ENCODE measurements at places on chromosomes 1 and 21.
A peak's percentile ranks its signal among the peaks of the same experiment; 100 is the strongest.

DNA sequence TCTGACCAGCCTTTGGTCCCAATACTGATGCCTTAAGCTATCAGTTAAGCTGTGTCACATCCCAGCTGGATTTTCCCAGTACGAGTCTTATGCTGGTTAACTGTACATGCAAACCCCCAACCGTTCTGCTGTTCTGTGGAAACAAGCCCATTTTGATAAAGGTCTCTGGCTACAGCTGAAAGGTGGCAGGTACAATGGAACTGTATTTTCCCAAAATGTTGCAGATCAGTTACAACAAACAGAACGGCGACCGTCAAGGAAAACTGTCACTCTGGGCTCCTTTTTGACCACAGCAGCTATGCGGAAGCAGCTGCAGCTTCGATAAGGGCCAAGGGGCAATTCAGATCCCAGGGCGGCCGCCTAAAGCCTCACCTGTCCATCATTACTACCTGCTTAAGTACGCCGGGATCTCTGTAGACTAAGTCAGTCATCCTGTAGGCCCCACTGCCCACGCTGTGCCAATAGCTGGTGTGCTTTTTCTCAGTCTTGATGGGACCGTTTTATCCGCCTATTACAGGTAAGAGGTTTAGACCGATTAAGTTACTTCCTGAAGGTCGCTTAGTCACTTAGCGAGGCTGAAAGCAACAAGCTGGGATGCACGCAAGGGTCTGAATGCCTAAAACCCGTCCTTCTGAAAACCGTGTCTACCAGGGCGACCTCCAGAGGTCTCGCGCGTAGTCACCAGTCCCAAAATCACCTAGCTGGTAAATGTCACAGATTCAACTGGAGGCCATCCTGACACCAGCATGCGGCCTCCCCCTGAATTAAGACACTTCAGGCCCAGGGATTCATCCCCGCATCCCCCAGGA is 11.1 kb upstream of the RAB42 start:
- DNase-seq, result peak; percentile 38

GRCh38 chr1:89112871-89113613 is 12.9 kb downstream of the GBP2 start:
- no peak for DNase-seq

DNA sequence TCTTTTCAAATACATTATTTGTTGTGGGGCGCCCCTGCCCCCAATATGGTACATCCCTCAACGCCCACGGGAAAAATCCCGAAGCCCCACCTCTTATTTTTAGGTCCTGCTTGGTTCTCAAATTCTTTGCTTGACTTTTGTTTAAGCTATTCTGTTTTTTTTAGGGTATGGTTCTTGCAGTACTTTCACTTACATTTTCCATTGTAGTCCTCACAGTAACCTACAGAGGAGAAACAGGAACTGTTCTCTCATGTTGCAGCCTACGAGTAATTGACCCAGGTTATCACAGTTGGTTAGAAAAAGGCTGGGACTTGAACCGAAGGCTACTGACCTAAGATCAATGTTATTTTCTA is 697 bp upstream of the C21orf91 start:
- DNase-seq, result no peak

GRCh38 chr1:92817986-92818764 is 13.7 kb upstream of the RPL5 start:
- DNase-seq, result no peak

- no peak for DNase-seq
Measured at GRCh38 chr1:70528590-70529333, 117.7 kb downstream of the CTH start.

GRCh38 chr1:51061231-51061918 is 40.7 kb upstream of the C1orf185 start:
- DNase-seq, result no peak

DNA sequence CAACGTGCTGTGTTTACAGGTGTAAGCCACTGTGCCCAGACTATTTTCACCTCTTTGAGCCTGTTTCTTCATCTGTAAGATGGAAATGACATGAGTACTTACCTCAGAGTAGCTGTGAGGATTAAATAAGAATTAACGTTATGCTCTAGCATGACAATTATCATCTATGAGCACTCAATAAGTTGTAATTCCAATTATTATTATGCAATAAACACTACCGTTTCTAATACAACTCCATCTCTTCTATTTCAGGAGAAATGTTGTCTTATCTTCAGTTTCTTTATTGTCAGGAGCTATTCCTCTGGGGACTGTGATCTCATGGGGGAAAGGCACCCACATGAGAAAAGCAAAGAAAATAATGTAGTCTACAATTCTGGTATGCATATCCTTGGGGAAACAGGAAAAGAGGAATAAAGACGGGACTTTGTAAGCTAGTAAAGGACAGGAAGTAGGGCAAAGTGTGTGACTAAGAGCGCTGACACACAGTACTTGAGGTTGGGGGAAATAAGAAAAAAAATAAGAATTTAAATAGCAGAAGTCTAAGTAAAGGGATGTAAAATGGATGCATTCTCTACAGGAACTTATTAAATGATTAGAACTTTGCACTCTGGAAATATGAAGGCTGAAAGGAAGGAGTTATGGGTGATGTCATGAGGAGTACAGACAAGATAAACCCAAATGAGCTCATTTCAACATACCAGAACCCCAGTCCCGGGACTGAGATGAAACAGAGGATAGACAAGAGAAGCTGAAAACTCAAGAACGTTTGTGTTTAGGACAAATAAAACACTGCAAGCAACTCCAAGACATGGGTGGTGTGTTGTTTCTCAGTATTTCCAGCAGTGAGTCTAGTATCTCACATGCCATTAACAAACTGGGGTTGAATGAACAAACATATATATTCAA is 9.8 kb downstream of the PHC2 start:
- DNase-seq, result no peak

DNA sequence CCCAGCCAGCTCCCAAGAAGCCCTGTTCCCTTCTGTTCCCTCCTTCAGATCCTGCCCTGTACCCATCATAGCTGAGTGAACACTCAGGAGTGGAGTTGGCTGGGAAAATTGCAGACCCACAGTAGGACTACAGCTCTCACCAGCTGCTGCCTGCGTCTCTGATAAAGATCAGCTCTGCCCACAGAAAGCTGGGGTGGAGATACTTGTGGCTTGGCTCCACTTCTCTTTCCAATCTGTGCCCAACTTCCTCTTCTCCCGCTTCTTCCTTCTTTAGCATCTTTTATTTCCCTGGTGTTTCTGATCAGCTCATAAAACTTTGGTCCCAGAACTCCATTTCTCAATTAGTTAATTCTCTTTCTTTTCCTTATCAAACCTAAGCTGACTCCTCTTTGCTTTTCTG is 5.5 kb upstream of the CD1A start:
- DNase-seq, result no peak

DNA sequence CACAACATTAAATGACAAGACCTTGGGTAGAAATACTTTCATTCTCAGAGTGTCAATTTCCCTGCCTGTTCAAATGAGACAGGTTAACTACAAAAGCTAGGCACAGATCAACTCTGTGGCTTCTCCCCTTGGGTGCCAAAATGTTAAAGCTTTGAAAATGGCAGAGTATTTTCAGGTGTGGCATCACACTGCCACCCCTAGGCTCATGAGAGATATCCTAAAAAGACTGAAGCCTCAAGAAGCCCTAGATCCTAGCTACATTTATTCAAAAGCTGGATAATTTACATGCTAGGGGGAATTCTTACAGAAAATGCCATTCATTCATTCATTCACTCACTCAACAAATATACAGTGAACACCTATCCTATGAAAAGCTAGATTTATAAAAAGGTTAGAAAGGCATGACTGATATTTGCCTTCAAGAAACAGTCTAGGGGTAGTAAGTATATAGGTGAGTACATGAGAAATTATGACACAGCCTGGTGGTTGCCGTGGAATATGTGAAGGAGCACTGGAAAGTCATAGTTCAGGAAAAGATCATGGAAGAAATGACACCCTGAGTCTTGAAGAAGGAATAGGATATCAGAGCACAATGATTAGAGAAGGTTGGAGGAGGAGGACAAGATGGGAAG is 15.9 kb upstream of the RAB4A start:
- DNase-seq, result no peak

DNA sequence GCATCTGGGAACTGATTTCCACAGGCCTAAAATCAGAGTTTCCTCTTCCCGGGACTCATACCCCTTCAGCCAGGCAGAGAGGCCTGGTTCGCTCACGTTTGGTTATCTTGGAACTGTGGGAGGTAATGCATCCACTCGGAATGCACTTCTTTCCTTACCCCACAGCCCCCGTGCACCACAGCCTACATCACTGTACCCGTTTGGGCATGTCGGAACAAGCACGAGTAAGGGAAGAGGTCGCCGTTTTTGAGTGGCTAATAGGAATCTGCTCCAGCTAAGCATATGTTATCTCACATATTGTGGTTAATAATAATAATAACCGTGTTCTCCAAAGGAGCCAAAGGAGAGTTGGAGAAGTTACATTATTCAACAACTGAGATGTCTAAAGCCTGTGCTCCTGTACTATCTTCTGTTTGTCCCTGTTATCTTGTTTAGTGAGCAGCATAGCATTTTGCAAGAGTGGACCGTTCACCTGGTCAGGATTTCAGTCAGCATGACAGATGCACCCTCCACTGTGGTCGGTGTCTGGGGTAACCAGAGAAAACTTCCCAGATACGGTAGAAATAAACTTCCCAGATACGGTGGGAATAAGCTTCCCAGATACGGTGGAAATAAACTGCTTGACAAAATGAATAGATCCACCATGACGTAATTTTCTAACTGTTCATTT is 198.6 kb downstream of the SDCCAG8 start:
- DNase-seq, result peak; percentile 35

DNA sequence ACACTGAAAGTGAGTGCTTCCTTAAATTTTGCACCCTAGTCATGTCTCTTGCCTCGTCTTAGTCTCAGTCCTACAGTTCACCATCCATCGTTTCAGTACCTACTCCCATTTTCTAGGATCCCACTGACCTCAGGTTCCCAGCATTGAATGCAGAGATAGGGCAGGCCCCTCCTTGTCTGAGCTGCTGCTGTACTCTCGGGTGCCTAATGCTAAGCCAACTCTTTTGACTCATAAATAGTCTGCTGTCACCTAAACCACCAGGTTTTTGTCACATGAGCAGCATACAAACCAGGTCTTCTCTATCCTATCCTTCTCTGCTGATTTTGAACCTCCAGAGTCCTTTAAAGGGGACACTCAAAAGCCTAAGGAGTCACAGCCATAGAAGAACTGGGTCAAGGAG is 3.0 kb downstream of the ARHGAP30 start:
- DNase-seq, result no peak

GRCh38 chr1:69103705-69104385 is 463.9 kb upstream of the LRRC7 start:
- no peak for DNase-seq

DNA sequence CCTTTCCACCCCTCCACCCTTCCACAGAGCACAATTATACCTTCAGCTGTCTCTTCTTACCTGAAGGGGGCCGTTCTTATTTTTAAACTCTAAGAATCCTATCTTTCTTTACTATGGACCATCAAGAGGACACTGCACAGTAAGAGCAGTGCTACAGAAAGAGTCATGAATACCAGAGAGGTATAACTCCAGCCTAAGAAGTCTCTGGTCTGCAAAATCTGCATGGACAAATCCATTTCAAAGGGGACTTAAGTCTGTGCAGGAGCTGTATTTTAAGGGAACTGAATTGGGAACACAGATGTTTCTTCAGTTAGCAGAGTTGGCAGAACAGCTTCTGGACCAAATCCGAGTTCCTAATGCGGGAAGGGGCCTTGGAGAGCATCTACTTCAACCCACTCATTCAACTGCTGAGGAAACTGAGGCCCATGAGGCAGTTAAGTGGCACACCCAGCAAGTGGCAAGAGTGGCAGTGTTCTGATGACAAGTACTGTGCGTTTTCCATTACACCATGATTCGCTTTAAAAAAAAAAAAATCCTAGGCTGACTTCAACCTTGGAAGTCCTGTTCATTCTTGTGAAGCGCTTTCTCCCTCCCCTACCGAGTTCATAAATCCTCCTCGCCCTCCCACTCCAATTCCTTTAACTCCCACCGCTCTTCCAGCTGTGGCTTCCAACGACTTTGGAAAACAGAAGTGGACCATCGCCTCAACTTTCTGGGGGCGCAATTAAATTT is 1.8 kb downstream of the PLPP3 start:
- DNase-seq, result no peak

DNA sequence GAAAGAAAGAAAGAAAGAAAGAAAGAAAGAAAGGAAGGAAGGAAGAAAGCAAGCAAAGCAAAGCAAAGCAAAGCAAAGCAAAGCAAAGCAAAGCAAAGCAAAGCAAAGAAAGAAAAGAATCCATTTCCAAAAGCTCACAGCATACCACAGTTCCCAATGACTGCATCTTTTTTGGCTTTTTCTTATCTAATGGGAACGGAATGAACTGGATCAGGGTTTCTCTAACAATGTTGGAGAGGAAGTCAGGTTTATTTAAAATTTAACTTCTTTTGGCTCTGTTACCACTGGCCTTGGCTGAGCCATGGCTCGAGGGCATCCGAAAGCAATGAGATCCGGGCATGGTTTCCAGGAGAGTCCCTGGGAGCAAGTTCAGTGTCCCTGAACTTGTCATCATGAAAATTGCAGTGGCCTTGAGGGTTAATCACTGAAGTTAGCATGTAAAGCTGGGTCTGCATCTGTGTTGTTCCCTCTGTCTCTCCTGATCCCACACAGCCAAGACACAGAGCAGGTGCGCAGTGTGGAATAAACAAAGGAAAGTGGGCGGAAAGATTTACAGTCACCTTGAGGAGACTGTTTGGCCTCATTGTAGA is 34.6 kb upstream of the CTPS1 start:
- no peak for DNase-seq

- no peak for DNase-seq
Measured at GRCh38 chr1:183385340-183386144, 32.6 kb downstream of the NMNAT2 start.

- DNase-seq, result peak; percentile 18
Measured at GRCh38 chr21:33478935-33479678, 667 bp downstream of the TMEM50B start.

GRCh38 chr21:38077569-38077968 is 161.3 kb upstream of the KCNJ6 start:
- DNase-seq, result no peak

GRCh38 chr1:202186327-202186726 is 7.3 kb upstream of the LGR6 start:
- no peak for DNase-seq

DNA sequence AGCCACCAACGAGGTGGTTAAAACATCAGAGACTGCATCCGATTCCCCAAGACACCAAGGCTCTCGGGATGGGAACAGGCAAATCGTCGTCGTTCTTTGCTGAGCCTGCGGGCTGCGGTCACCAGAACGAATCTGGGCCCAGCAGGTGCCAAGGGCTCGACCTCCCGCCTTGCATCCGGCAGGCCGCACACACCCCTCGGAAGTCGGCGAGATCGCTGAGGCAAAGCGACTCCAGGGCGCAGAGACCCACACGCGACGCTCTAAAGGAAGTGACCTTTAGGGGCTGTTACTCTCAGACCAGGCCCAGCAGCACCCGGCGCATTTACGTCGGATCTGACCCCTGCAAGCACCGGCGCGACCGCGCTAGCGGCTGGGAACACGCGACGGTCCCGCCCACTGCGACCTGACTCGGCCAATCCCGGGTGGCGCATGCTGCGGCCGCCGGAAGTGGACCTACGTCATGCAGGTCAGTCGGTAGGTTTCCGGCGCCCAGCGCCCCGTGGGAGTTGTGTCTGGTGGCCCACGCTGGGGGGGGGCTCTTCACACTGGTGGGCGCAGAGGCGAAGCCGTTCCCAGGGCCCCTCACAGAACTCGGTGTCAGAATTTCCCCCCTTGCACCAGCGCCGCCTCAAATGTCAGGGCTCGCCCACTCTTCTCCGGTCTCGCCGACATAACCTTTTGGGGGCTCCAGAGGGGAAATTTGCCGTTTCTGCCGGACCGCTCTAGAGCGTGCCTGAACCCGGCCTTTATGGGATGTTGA is 7.5 kb upstream of the PARK7 start:
- peak; percentile 83 for DNase-seq

Data from HuH-7.5 (cell line).